ENCODE measurements at places on chromosomes 4 and X.

GRCh38 chrX:66163447-66163846, 600 bp upstream of the HEPH start:
- no peak for DNase-seq

- no peak for DNase-seq
These were observed 74.6 kb upstream of the NEIL3 start for GRCh38 chr4:177235026-177235425.

DNA sequence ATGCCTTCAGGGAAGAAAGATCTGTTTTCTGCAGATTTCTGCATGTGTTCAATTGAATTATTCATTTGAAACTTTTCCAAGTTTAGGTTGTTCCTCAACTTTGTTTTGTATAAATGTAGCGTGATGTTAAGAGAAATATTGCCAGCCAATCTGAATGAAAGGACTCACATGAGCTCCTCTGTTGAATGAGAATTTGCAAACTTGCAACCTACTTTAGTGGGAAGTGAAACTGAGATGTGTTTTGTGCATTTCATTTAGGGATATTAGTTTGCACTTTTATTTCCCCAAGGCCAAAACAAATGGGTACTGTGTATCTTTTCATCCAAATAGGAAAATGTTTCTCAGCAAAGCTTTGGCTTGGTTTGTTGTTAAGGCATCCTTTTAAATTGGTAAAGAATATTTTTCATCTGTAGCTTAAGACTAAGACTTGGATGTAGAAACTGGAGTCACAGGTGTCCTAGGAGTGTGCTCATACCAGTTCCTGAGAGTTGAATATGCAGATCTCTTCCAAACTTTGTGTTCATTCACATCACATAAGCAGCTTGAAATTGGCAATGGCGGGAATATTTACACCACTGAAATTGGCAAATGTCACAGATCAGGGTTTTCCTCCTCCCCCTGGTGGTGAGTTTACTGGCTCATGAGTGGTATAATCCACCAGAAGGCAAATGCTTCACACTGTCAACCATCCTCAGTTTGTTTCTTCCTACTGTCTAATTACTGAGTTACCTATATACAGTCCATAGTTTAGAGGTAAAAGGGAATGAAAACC, 193.6 kb upstream of the BANK1 start:
- no peak for DNase-seq

DNA sequence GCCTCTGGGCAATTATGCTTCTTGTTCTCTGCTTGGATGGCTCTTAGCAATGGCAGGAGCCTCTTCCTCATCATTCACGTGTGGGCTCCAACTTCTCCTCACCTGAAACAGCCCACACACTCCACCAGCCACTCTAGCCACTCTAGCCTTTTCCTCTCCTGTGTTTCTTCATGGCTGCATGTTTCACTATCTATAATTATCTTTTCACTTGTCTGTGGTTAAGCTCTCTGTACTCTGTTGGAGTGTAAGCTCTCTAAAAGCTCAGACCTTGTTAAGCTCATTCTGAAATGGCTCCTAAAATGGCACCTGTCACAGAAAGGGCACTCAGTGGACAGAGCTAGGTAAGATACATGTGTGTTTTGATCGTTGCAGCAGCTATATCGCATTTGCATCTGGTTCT, 80.0 kb downstream of the SH3KBP1 start:
- DNase-seq = no peak

- DNase-seq = no peak
These were observed 220.0 kb downstream of the PPP3CA start for GRCh38 chr4:101127176-101127790.

- no peak for DNase-seq
These were observed 23.9 kb upstream of the APLN start for GRCh38 chrX:129678614-129679195.

- no peak for DNase-seq
These were observed 118.8 kb upstream of the AFF2 start for GRCh38 chrX:148381603-148382002.

GRCh38 chr4:1598206-1599025, 85.7 kb downstream of the FAM53A start:
- DNase-seq = no peak

- no peak for DNase-seq
These were observed 23.3 kb upstream of the GUCY1B1 start for GRCh38 chr4:155735496-155735895.

- no peak for DNase-seq
These were observed at the start of gene HHIP for GRCh38 chr4:144645631-144646522. HHIP (plus strand) TSS chr4:144646156; CDS start chr4:144646676, 520 bp downstream.

- no peak for DNase-seq
These were observed 7.5 kb downstream of the TMEM144 start for GRCh38 chr4:158217763-158218162.

DNA sequence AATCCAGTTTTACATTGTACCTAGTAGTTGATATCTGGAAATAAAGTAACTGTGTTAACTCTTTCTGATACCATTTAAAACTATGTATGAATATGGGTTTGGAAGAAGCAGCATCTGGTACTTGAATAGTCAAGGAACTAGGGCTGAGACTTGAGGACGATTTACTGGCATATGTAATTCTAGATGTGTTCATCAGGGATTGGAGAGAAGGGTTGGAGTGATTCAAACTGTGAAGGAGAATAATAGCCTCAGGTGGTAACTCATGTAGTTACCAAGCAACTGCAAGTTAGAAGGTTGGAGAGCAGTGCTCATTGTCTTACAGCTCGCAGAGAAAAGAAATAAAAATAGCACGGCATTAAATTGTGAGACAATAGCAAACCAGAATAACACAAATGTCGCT, 29.5 kb upstream of the TXLNG start:
- DNase-seq = no peak

- DNase-seq = no peak
These were observed 49.9 kb downstream of the ZNF157 start for GRCh38 chrX:47420265-47420664.

GRCh38 chrX:153361781-153362397, 27.9 kb downstream of the ZNF275 start:
- DNase-seq = no peak

DNA sequence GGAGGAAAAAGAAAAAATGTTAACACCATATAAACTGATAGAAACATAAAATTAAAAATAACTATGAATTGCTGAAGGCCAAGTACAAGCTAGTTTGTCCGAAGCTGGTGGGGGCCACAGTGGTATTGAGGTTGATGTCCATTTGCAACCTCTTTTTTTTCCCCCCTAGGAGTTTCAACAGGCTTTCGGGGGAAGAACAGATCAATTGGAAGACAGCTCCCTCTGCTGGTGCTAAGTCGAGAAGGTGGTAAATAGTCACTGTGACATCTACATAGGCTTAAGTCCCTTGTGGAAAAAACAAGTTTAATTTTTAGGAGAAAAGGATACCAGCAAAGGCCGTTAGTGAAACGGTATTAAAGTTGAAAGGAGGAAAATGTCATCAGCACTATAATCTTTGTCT, 115.7 kb upstream of the ZXDA start:
- DNase-seq = no peak

DNA sequence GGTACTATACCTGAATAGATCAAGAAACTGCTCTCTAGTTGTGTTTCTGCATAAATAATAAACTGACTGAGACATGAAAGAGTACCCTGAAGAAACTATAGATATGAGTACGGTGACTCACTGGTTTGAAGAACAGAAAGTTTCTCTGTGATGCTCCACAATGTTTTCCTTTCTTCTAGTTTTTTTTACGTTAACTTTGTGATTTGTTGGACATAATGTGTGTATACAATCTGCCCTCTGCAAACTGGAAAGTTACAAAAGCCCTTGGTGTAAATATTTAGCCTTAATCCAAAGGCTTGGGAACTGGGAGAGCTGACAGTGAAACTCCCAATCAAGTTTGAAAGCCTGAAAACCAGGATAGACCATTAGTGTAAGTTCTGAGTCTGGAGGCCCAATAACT, 31.6 kb upstream of the PAPSS1 start:
- no peak for DNase-seq

GRCh38 chr4:113825272-113825671, 63.7 kb upstream of the CAMK2D start:
- DNase-seq = no peak

- no peak for DNase-seq
These were observed 937.8 kb downstream of the PCDH7 start for GRCh38 chr4:31657859-31658570.

DNA sequence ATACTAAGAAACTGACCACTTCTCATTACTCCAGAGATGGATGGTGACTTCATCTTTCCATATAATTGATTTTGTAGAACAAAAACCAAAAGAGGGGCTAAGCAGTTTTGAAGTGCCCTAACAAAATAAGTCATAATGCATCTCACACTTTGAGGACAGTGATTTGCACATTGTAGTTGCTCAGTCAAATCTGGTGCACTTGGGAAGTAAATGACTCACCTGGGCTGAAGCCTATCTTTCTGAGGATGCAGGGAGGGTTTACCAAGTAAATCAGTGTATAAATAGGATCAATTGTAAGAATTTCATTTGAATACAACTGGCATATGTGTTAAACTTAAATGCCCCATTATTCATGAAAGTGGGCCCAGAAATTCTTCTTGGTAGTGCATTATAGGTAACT, 134.2 kb downstream of the DCLK2 start:
- DNase-seq = no peak
